ENCODE measurements at places on chromosomes 5 and 9.

GRCh38 chr5:143521141-143521540 is 117.7 kb upstream of the NR3C1 start:
- DNase-seq, result no peak

- DNase-seq, result no peak
These were observed 36.7 kb downstream of the ARL15 start for GRCh38 chr5:54273715-54274114.

DNA sequence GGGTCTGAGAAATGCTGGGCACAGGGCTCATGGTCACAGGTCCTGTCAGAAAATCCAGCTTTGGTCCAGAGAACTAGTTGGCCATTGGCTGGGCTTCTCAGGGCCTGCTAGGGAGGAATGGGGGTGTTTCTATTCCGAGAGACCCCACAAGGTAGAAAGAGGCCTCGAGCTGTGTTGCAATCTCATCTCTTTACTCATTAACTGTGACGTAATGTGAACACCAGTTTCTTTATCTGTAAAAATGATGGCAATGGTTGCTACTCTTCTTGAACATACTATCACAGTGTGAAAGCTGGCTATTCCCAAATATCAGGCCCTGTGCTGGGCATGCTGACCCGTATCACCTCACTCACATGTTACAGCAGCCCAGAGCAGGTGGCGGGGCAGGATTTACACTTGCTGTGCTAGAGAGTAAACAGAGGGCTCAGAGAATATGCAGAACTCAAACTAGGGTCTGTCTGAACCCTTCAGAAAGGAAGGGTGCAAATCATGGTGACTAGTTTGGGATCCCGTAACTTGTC is 35.7 kb upstream of the SLC25A51 start:
- no peak for DNase-seq

DNA sequence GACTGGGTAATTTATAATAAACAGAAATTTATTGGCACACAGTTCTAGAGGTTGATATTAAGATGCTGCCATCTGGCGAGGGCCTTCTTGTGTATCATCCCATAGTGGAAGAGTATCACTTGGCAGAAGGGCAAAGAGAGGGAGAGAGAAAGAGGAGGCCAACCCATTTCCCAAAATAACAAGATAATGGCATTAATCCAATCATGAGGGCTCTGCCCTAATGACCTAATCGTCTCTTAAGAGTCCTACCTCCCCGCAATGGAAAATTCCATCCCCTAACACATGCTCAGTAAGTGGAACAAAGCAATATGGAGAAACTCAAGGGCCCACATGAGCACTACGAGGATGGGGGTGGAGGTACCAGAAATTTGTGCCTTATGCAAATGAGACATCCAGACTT is 17.6 kb upstream of the VDAC1 start:
- DNase-seq, result no peak

DNA sequence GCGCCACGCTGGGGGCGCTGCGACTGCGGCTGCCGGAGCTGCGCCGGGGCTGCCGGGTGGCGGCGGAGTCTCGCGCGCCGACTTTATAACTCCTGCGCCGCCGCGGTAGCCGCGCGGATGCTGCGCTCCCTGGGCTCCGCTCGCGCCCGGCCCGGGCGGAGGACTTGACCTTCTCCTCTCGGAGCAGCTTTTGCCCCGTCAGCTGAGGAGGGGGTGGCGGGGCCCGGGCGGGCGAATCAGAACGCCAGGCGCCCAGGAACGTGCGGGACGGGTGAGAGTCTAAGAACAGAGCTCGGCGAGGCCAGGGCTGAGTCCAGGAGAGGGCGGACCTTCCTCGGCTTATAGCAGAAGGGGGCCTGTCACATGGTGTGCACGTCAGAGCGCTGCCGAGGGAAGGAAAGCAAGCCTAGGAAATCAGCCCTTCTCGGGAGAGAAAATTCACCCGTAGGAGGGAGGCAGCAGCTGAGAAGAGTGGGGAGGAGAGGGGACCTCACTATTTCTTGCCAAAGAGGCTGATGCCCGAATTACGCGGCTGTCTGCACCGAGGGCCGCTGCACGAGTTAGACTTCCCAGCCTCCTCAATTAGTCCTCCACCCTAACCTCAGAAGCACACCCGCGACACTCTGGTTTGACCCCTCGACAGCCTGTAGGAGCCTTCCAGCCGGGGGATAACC is at the start of gene FOXD1:
TSS of gene FOXD1 (minus strand) at position 315 of the 674 bp plus-strand sequence. CDS start 415 bp downstream, outside the sequence.
- peak; percentile 95 for DNase-seq

DNA sequence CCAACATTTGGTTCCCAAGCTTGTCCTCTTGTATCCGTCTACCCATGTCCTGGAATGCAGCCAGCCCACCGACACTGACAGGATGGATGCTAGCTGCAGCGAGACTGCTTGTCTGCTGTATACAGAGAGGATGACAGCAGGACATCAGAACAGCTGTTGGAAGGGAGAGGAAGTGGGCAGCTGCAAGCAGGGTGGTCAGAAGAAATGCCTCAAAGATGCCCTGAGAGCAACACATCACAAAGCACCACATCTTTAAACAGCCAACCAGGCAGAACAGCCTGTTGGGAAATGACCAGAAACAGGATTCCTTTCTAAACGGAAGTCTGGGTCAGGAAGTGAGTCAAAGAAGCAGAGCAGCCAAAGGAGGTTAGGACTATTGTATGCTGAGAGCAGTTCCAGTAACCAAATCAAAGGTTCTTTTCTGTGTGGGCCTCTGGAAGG is 219.1 kb downstream of the NDUFS4 start:
- no peak for DNase-seq

DNA sequence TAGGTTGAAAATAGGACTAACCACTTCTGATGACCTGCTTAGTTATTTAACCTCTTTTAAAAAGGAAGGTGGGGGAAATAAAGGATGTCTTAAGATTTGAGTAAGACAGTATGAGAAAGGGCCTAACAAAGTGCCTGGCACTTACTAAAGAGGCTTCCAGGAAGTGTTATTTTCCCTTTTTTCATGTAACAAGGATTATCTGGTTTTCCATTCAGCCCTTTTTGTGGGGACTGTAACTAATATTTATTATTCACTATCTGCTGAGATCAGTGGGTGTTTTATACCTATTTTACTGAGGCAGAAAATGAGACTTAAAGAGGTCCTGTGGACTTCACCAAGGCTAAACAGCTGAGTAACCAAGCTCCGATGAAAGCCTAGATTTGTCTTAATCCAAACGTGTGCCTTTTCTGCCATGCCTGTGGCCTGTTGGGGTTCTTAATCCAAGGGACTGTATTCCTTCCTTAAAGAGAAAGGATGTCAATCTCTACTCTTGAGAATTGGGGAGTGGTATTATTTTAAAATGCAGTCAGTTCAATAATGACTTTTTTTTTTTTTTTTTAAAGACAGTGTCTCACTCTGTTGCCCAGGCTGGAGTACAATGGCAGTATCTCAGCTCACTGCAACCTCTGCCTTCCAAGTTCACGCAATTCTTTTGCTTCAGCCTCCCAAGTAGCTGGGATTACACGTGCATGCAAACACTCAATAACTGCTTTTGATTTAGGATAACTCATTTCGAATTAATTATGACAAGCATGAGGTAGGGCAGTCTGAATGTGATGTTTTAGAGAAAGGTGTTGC is 6.5 kb downstream of the JMY start:
- no peak for DNase-seq

DNA sequence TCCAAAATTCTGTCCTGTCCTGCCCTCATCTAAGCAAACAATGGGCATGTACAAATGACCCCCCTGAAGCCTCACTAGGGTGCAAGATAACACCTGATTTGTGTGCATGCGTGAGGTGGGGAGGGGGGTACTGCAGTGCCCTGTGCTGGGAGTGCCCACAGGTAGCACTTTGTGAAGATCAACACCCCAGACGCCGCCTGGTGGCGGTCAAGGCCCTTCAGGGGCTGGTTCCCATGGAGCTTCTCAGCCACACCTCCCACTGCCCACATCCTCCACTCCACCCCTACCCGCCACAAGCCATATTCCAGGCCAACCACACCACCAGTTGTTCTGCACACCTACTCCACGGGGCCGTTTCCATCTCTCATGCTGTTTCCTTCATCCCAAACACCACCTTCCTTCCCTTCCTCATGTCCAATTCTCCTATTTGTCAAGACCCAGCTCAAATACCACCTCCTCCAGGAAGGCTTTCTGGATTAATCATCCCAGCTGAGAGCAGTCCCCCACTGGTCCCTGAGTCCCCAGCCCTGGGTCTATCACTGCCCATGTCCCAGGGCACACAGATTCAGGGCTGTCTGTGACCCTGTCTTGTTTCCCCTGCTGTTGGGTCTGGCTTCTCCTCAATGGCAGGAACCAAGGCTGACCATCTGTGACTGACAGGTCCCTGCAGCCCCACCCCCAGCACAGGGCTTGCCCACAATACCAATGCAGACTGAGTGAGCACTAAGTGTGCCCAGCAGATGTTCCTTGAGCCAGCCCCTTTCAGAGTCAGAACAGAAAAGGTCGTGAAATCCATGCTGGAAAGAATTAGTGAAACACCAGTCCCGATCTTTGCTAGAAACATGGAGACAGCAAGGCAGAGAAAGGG is 178.4 kb downstream of the PAX5 start:
- DNase-seq, result peak; percentile 91

GRCh38 chr5:161934486-161934885 is 86.6 kb downstream of the GABRA1 start:
- DNase-seq, result no peak

- no peak for DNase-seq
These were observed 51.6 kb downstream of the ENTREP1 start for GRCh38 chr9:69376651-69377050.

DNA sequence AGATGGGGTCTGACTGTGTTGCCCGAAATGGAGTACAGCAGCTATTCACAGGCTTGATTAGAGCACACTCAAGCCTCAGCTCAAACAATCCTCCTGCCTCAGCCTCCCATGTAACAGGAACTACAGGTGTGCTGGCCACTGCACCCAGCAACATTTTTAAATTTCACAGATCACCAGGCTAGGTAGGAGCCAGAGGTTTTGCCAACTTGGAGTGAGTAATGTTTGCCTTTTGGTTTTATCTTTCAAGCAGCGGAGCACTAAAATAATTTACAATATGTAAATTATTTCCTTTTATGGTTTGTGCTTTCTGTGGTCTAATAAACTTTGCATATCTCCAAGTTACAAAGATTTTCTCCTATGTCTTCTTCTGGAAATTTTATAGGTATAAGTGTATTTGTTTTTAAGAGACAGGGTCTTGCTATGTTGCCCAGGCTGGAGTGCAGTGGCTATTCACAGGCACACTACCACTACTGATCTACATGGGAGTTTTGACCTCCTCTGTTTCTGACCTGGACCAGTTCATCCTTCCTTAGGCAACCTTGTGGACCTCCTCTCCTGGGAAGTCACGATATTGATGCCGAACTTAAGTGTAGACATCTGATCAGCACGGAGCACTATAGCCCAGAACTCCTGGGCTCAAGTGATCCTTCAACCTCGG is 67.2 kb upstream of the SUSD1 start:
- DNase-seq, result no peak

DNA sequence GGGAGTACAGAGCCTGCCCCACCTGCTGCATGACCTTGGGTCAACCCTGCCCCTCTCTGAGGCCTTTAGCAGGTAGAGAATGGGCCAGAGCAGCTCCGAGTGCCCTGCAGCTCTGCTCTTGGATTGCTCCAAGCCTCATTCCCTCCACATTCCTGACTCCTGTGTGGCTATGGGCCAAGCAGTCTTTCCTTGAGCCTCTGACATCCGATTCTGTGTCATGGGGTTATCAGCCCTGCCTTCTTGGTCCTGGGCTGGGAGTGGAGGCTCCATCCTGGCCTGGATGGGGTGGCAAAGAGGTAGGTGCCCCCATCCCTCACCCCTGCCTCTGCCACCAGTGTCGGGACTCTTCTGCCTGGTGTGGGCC is 13.7 kb downstream of the FPGS start:
- no peak for DNase-seq

GRCh38 chr5:108079753-108080152 is 302.1 kb downstream of the FBXL17 start:
- no peak for DNase-seq

DNA sequence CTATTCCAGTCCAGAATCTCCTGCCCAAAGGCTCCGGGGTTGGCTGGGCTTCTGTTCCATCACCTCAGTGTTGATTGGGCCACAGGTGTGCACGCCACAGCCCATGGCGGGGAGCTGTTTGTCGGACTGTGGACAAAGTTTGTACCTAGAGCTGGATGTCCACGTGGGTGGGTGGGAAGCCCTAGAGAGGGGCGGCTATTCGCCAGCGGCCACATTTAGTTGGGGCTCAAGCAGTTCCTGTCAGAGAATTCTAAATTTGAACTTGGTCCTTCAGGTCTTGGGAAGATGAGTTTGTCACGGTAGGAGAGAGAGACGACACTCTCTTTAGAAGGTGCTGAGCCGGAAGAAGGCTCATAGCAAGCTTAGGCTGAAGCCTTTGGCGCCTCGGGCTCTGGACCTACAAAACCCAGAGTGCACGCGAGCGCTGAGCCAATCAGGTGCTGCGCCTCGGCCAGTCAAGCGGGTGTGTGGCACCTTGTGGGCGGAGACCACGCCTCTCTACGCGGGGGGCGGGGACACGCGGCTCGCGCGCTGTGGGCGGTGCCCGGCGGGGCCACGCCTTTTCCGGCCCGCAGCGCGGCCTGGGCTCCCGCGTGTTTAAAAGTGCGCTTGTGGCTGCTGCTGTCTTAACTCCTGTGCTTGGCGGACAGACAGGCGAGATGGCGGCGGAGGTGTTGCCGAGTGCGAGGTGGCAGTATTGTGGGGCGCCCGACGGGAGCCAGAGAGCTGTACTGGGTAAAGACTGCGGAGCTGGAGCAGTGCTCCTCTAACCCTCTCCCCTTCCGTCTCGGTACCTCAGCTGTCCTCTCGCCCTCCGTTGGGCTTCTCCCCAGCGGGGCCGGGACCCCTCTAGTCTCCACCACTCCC is at the start of gene POLR1E:
TSS of gene POLR1E (plus strand) at position 560 of the 867 bp plus-strand sequence. CDS start at position 660, 100 bp downstream.
- DNase-seq, result peak; percentile 99

DNA sequence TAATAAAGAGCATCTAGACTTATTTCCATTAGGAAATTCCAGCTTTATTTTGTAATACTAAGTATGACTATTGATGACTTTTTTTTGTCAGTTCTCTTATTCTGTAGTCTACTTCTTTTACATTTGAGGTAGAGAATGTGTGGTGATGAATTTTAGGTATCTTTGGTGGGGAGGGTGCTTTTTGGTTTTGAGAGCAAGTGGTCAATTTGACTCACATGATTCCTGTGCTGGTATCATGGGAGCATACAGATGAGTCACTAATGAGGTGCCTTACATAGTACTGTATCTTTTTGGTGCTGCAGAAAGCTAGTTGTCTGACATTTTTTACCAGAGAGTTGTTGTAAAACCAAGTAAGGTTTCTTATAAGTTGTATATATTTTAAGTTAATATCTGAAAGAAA is 35.3 kb downstream of the ERBIN start:
- DNase-seq, result no peak

GRCh38 chr5:65663804-65664521 is 39.1 kb downstream of the SHLD3 start:
- DNase-seq, result peak; percentile 55

GRCh38 chr5:131899686-131900085 is 45.8 kb downstream of the MEIKIN start:
- no peak for DNase-seq

GRCh38 chr5:74432216-74432615 is 208.3 kb downstream of the ENC1 start:
- no peak for DNase-seq

Data from endodermal cell (in vitro differentiated cells).